ENCODE measurements at places on chromosomes 1 and 21. TPM values are rescaled to one million over a fixed set of nuclear protein-coding genes. Genes with fewer than 3 reads are reported as not detected.

Gene MTARC2
- total RNA-seq = 11.8 TPM

Gene THEM5
- not detected for total RNA-seq

Gene FGR
- 21.9 TPM for total RNA-seq

Gene TCHH
- 0.14 TPM for total RNA-seq

Gene AMY1A
- not detected for total RNA-seq

Gene FCRLA
- total RNA-seq = 0.19 TPM

Gene RABGAP1L
- total RNA-seq = 41.4 TPM

Data from posterior vena cava (tissue), 2 donors.